C1 segment of cervical spinal cord (tissue), 14 donors: ENCODE measurements at places on chromosomes 11 and 22.
A peak's percentile ranks its signal among the peaks of the same experiment; 100 is the strongest.

- DNase-seq, result peak; percentile 60
Observed at GRCh38 chr11:126359431-126360048, 4.1 kb downstream of the ST3GAL4 start.

DNA sequence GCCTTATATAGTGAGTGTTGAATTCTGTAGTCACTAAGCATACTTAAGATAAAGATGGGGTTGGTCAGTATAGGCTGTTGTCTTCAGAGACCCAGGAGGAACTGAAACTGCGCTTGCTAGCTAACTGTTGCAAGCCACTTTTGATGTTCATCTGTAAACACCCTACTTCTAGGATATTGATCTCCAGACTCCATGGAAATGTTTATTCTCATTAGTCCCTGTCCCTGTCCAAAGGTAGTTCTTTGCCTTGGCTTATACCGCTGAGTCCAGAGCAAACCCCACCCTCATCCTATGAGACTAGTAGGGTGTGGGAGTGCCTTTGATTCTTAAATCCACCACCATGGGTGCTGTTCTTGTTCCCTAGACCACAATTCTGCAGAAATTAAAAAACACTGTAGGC, 36.4 kb downstream of the DEPDC5 start:
- DNase-seq, result no peak

- DNase-seq, result no peak
Observed at GRCh38 chr22:38456841-38457699, 2.1 kb upstream of the KCNJ4 start.

- no peak for DNase-seq
Observed at GRCh38 chr11:70468256-70469195, 70.2 kb downstream of the CTTN start.

- no peak for DNase-seq
Observed at GRCh38 chr11:102293873-102294601, 23.2 kb upstream of the BIRC3 start.

DNA sequence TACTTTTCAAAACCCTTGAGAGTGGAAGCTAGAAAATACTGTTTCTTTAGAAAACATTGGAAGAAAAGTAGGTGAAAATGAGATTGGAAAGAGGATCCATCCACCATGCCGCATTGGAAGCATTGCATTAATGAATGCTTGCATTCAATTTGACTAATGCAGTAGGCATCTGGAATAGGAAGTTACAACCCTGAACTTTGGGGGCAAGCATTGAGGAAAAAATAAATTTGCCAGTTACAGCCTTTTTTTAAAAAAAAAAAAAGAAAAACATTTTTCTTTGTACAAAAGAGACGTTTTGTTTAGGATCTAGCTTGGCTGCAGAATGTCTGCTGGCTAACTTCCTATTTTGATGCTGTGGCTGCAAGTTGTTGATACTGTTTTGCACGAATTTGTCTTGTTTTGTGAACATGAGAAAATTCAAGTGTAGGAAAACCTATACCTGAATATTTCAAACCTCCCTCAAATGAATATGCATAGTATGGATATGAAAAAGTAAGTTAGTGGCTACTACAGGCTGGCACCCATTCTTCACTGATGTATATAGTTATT, 28.1 kb downstream of the RTN3 start:
- no peak for DNase-seq

DNA sequence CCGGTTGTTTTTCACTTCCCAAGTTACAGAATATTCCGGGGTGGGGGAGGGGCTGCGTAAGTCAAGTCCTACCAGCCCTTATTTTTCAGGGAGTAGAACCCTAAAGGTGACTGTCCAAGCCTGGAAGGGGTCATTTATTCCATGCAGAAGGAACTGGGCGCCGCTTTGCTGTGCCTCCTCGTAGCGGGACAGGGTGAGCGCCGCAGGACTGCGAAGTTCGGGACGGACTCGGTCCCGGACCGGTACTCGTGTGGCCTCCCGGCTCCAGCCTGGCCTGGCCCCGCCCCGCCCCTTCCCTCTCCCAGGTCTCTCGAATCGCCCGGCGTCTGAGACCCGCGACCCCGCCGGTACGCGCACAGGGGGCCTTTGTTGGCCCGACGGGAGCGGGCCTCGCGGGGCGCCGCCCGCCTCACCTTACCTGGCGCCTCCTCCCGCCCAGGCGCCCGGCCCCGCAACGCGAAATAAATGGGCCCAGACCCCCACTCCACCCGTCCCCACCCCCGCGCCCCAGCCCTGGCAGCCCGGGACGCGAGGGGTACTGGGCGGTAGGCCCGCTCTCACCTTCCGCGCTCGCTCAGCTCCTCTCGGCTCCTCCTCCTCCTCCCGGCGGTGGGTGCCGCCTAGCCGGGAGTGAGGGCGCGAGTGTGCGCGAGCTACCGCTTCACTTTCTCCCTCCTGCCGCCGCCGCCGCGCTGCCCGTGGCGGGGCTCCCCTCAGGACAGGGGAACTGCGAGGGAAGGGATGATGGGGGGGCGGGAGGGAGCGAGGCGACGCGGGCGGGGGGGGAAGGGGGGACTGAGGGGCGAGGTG, 698 bp downstream of the PAK1 start:
- no peak for DNase-seq

GRCh38 chr11:13461291-13461690, 1.7 kb downstream of the BTBD10 start:
- DNase-seq, result no peak

DNA sequence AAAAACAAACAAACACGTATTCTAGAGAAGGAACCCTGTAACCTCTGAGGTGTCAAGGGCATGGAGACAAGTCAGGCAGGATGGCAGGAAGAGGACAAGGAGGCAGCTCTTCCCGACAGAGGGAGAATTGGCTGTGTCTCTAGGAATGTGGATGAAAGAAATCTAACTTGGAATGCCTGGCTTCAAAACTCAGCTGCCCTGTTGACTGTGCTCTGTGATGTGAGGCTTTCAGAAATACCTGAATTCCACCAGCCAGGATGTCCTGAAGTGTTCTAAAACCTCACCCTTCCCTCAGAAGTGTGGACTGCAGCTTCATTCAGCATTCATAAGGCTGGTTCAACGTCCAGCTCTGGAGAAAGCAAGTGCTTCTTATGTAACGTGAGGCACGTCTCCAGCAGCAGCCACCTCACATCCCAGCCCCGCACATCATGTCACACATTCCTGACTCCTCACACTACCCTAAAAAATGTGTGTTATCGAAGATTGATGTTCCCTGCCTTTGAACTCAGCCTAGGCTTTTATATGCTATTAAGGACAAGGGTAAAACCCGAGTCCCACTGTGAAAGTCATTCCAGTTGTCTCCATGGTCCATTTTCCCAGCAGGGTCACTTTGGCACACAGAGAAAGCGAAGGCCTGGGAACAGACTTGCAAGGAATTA, 398.9 kb downstream of the ETS1 start:
- no peak for DNase-seq

DNA sequence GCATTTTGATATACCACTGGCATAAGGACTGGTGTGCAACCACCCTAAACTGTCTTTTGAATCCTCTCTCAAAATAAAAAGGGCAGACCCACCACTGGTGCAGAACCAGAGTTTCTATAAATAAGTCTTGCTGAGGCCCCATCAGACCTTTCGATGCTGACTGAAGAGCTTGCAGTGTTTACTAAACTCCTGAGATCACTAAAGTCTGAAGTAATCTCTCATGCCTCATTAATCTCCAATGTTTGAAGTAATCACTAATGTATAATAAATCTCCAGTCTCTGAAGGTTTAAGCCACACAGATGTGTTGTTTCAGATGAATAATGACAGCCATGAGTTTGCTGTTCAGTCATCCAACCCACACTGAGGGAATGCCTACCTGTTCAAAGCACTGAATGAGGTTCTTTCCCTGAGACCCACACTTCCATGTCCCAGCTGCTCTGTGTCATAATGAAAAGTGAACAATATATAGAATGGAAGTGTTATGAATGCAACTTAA, 50.6 kb upstream of the DEUP1 start:
- no peak for DNase-seq
